Stimulated activated CD8-positive, alpha-beta memory T cell treated with anti-CD3 and anti-CD28 coated beads, Interleukin-7, amount 100 ng/mL, for 48 hours (primary cell): ENCODE measurements at places on chromosomes 6 and 20.

GRCh38 chr6:142878407-142878806, 66.6 kb downstream of the HIVEP2 start:
- no peak for DNase-seq

DNA sequence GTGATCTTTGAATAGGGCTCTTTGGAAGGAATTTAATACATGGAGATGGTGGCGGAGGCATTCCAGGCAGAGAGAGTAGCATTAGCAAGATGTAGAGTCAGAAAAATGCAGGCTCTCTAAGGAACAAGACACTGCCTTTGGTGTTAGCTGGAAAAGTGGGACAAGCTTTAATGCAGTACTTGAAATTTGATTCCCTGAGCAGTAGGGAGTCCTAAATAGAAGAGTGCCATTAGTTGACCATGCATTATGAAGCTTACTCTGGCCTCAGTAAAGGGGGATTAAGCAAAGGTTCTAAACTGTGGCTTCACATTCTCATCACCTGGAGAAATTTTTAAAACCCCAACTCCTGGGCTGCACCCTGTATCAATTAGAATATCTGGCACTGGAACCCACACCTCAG, 494.8 kb upstream of the SOX4 start:
- DNase-seq: no peak

- DNase-seq: no peak
These were observed 80.6 kb downstream of the OTOR start for GRCh38 chr20:16828666-16829305.

DNA sequence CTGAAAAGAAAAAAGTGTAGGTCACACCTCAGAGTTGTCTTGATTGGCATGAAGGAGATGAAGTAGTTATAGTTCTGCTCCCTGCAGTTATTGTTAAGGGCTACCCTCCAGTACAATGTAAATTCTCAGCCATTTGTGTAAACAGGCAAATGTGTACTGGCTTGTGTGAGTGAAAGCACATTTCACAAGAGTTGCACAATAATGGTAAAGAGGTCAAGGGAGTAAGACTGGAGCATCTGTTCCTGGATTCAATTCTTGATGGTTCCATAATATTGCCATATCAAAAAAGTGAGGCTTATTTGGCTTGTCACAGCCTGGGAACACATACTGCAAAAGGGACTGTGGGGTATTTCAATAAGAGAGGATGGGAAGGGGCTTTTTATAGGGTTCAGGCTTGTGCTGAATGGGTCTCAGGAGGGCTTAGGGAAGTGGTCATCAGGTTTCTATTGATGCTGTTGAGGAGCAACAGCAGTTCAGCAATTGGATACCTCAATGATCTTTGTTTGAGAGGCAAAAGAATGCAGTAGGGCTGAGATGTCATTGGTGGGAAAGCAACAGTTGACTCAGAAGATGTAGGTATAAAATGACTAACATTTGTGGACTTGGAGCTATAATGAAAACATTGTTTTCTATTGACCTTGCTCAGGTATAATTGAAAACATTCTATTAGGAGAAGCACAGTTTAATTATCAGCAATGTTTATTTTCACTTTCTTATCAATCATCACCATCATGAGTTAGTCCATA, 402.6 kb downstream of the BCKDHB start:
- no peak for DNase-seq

- DNase-seq: no peak
These were observed 162.7 kb upstream of the SGK1 start for GRCh38 chr6:134480593-134480992.

DNA sequence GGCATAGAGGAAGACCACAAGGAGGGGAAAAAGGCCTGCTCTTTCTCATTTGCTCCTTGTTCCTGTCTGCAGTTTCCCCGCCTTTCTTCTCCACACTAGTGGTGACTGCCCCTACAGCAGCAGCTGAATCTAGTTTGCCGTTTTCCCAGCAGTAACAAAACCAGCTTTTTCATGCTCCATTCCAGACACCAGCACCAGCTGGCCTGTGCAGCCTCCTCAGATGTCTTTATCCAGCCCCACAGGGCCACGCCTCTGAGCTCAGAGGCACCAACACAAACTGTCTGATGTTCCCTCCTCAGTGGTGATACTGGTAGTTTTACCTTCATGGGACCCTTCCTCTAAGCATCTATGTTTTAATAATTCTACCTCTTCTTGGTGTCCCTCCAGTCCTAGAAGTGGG, 70.4 kb upstream of the SLC24A3 start:
- DNase-seq: no peak

GRCh38 chr6:21827425-21828202, 234.1 kb downstream of the SOX4 start:
- no peak for DNase-seq

GRCh38 chr6:36570264-36570663, 23.0 kb upstream of the STK38 start:
- DNase-seq: no peak

DNA sequence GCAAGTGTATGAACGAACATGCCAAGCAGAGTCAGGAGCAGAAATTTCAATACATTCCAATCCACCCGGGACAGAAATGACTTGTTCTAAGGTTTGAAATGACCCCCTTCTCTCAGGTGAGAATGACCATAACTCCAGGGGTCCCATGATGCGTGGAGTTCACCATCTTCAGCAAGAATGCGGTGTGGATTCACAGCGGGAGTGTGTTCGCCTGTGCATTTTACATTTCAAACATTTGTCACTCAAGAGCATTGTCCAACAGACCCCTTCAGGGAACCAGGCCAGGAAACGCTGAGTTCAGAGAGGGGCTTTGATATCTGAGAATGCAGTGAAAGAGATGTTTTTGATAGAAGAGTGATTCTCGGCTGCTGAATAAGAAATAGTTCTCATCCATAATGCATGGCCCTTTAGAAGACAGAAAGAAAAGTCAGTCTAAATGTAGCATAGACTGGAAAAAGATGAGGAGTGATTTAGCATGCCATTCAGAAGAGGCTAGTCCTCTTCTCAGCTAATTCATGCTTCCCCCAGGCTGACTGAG, 200.3 kb upstream of the KCNG1 start:
- DNase-seq: no peak

DNA sequence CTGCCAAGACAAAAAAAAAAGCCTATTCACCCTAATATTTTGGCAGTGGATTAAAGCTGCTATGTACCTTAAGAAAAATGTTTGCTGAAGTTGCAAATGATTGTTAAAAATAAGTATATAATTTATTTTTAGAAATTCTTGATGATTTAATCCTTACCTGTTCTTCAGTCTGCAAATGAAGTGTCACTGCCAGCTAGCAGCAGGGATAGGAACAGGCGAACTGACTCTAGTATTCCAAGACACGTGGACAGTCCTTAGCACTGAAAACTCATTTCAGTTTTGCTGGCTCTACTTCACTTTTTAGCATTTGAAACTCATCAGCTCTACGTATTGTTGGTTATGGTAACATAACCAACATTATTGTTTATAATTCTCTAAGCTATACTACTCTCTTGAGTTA, 204.4 kb upstream of the ID4 start:
- DNase-seq: no peak

GRCh38 chr6:156427345-156427744, 349.8 kb upstream of the ARID1B start:
- DNase-seq: no peak

- DNase-seq: no peak
These were observed 169.9 kb downstream of the CD24 start for GRCh38 chr6:106804346-106805335.

GRCh38 chr6:112030206-112030960, 23.5 kb upstream of the CCN6 start:
- no peak for DNase-seq

GRCh38 chr6:28643017-28643740, 117.5 kb downstream of the GPX5 start:
- DNase-seq: no peak

GRCh38 chr6:52407467-52407866, 12.7 kb upstream of the EFHC1 start:
- no peak for DNase-seq

GRCh38 chr6:149854532-149854931, 9.6 kb downstream of the LRP11 start:
- no peak for DNase-seq

DNA sequence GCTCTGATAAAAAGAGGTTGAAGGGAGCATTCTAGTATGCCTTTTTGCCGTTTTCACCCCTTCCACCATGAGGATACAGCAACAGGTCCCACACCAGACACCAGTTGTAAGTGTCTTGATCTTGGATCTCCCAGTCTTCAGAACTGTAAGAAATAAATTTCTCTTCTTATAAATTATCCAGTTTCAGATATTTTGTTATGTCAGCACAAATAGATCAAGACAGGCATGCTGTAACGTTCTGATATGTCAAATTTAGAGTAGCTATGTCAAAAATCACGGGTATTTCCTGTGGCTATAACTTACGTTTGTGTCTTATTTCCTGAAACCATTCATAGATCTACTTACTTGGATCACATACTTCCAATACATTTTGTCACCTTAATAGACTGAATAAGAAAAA, 55.9 kb upstream of the CD83 start:
- no peak for DNase-seq

- DNase-seq: no peak
These were observed 143.3 kb upstream of the HDDC2 start for GRCh38 chr6:125445054-125445453.

DNA sequence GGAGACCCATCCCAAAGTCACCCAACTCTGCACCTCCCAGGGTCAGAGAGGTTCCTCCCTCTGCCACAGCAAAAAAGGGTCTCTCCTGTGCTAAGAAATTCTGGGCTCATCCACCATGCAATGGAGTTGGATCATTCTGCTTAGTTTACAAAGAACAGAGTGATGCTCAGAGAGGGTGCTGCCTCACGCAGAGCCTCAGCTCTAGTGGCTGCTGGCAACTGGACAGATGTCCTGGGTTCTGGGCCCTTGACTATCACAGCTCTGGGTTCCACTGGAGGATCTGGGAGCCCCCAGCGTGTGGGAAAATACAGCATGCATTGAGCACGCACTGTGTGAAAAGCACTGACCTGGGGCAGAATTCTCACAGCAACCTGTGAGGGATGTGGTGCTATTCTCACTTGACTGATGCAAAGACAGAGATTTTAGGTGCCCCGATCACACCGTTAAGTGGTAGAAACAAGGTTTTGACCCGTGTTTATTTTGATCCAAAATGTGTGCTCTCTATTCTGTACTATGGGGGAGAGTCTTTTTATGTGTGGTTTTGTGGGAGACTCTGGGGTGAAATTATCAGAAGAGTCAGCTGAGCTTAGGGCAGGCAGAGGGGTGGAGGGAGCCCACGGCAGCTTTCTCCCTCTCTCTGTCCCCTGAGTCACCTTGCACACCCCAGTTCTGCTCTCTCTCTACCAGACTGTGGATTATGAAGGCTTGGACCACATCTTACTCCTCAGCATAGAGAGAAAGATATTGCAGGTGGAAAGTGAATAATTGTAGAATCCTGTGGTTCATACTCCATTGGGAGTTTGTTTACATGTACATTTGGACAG, 19.9 kb downstream of the TREML4 start:
- no peak for DNase-seq

DNA sequence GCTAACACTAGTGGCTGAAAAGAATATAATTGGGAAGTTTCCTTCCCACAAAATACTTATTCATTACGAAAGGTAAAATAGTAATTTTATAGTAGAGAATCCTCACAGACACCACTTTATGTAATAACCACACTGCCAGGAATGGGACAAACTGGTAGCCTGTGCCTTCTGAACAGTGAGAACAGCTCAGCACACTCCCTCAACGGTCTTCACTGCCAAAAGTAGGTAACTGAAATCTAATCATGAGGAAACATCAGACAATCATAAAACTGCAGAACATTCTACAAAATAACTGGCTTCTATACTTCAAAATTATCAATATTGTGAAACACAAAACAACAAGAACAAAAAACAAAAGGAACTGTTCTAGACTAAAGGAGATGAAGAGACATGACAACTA, 44.1 kb downstream of the NUP153 start:
- no peak for DNase-seq

- DNase-seq: no peak
These were observed 43.4 kb downstream of the TAF8 start for GRCh38 chr6:42093582-42094329.

GRCh38 chr6:69693762-69694161, 103.0 kb downstream of the LMBRD1 start:
- no peak for DNase-seq

DNA sequence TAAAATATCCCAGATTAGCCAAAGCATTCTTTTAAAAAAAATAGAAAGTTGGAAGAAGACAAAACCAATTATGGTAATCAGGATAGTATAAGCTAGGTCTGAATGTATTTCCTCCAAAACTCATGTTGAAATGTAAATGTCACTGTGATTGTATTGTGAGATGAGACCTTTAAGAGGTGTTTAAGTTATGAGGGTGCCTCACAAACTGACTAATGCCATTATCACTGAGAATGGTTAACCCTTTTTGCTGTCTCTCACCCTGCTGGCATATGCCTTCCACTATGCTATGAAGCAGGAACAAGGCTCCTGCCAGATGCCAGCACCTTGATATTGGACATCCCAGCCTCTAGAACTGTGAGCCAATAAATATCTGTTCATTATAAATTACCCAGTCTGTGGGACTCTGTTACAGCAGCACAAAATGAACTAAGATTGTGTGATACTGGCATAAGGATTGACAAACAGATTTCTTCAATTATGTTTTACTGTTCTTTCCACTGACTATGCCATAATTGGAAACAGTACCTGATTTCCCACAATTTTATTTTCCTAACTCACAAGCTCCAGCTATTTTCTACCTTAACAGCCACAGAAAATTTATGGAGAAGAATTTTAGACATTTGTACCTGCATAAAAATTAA, 63.8 kb downstream of the IBTK start:
- DNase-seq: no peak

- DNase-seq: no peak
These were observed 1068.7 kb upstream of the FLRT3 start for GRCh38 chr20:15406072-15406471.

GRCh38 chr20:59042151-59042795, at the start of gene PRELID3B:
Gene PRELID3B, minus strand, starts transcription at chr20:59042786. Its CDS starts 56 bp downstream, at chr20:59042730.
- no peak for DNase-seq

DNA sequence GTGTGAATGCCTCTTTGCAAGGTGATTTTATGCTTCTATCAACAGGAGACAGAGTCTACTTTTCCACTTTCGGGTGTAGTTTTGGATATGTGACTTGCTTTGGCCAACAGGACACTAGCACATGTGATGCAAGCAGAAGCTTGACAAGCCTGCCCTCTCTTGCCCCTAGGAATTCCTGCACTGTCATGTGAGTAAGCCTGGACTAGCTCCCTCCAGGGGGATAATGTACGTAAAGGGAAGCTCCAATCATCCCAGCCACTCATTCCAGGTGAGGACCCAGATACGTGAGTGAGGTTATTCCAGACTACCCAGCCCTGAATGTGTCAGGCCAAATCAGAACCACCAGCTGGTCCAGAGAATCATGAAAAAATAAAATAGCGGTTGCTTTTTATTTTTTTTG, 33.3 kb downstream of the BEND3 start:
- no peak for DNase-seq

- DNase-seq: no peak
These were observed 37.1 kb upstream of the KCNK5 start for GRCh38 chr6:39266375-39266774.
